Brain (organoid and tissue), 16 donors: ENCODE measurements at places on chromosomes 5 and 9. TPM values are rescaled to one million over a fixed set of nuclear protein-coding genes. Genes with fewer than 3 reads are reported as not detected.

ZNF782 gene
- polyA plus RNA-seq: 1.8 TPM

LIFR gene
- 7.6 TPM for polyA plus RNA-seq

FOXD4 gene
- not detected for polyA plus RNA-seq

TAF11L5 gene
- polyA plus RNA-seq: not detected

LPAR1 gene
- polyA plus RNA-seq: 53.3 TPM

AMBP gene
- polyA plus RNA-seq: not detected

FOXD4L5 gene
- polyA plus RNA-seq: not detected

LYRM7 gene
- 3.2 TPM for polyA plus RNA-seq

CER1 gene
- 4.1 TPM for polyA plus RNA-seq

TMEFF1 gene
- polyA plus RNA-seq: 14.4 TPM

ECSCR gene
- 10.6 TPM for polyA plus RNA-seq

ZDHHC11B gene
- 5.1 TPM for polyA plus RNA-seq

ANKRD20A1 gene
- polyA plus RNA-seq: not detected

EDIL3 gene
- 53.8 TPM for polyA plus RNA-seq

C1QTNF2 gene
- 0.39 TPM for polyA plus RNA-seq

C1QTNF3 gene
- 2.4 TPM for polyA plus RNA-seq

GRM6 gene
- not detected for polyA plus RNA-seq

TAS2R1 gene
- not detected for polyA plus RNA-seq

MED22 gene
- polyA plus RNA-seq: 37.7 TPM

SPATA31C1 gene
- polyA plus RNA-seq: 0.08 TPM

TLR4 gene
- polyA plus RNA-seq: 2.0 TPM

GRIA1 gene
- 31.0 TPM for polyA plus RNA-seq

TOMM5 gene
- polyA plus RNA-seq: 113 TPM

CDO1 gene
- polyA plus RNA-seq: 8.0 TPM

SPINK13 gene
- polyA plus RNA-seq: not detected

COX7C gene
- polyA plus RNA-seq: 511 TPM

PCDHB11 gene
- polyA plus RNA-seq: 0.31 TPM

PCA3 gene
- not detected for polyA plus RNA-seq

ANKH gene
- polyA plus RNA-seq: 118 TPM

FIBCD1 gene
- 0.78 TPM for polyA plus RNA-seq

WDR55 gene
- polyA plus RNA-seq: 13.1 TPM

FBXO38 gene
- 22.5 TPM for polyA plus RNA-seq

SLC25A48 gene
- 23.1 TPM for polyA plus RNA-seq

PTGR1 gene
- 15.7 TPM for polyA plus RNA-seq

NR5A1 gene
- polyA plus RNA-seq: not detected

CWC27 gene
- 16.3 TPM for polyA plus RNA-seq

IL13 gene
- not detected for polyA plus RNA-seq

MCTP1 gene
- polyA plus RNA-seq: 1.6 TPM

ISCA1 gene
- polyA plus RNA-seq: 47.9 TPM

ANKRD31 gene
- polyA plus RNA-seq: not detected

SPATA31A3 gene
- not detected for polyA plus RNA-seq

KCNIP1 gene
- polyA plus RNA-seq: 14.4 TPM

OTULINL gene
- 22.2 TPM for polyA plus RNA-seq

ETF1 gene
- polyA plus RNA-seq: 27.4 TPM

LCN12 gene
- 1.8 TPM for polyA plus RNA-seq

DIRAS2 gene
- 27.0 TPM for polyA plus RNA-seq

DMGDH gene
- 1.9 TPM for polyA plus RNA-seq

SLC44A1 gene
- polyA plus RNA-seq: 92.3 TPM

ELOVL7 gene
- polyA plus RNA-seq: 6.5 TPM

PGM5 gene
- polyA plus RNA-seq: 2.4 TPM

CYLC2 gene
- not detected for polyA plus RNA-seq

SHOC1 gene
- not detected for polyA plus RNA-seq

PCDHB8 gene
- polyA plus RNA-seq: 5.9 TPM

KLHL3 gene
- polyA plus RNA-seq: 1.3 TPM

EIF4E1B gene
- polyA plus RNA-seq: 0.81 TPM

GPX3 gene
- polyA plus RNA-seq: 54.2 TPM

FGF1 gene
- 58.0 TPM for polyA plus RNA-seq

PDE8B gene
- polyA plus RNA-seq: 5.9 TPM
